ENCODE measurements at places on chromosomes 3 and 15.
A peak's percentile ranks its signal among the peaks of the same experiment; 100 is the strongest.

DNA sequence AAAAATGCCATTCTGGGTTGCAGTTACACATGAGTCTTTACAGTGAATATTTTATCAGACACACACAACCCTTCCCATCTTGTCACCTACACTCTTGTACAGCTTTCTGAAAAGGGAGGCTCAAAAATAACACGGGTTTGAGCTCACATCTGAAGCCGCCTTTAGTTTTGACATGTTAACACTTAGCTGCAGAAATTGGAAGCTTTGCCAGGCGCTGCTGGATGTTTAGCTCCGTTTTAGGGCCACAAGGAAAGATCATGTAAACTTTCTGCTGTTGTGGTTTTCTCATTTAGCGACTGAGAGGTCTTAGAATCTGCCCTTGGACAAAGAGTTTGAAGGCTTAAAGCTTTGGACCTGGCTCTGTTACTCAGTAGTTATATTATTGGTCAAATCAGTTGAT lies 120.1 kb downstream of the OXNAD1 start:
- DNase-seq, result no peak

DNA sequence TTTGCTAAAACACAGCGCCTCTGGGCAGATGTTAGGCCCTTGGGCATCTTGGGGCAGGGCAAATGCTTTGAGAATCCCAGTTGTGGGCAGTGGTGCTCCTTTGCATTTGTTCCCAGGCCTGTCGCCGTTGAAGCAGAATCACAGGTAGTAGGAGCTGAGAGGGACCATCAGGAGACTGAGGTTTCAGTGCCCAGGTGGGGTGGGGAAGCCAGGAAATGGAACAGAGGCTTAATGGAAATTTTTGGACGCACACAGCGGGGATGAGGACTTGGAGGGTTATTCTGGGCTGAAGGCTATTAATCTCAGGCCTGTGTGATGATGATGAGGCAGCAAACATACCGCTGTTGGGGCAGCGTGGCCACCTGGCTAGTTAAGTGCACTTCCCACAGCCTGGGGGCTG lies 99.5 kb downstream of the SV2B start:
- DNase-seq, result no peak

- no peak for DNase-seq
Observed at GRCh38 chr15:42069496-42070278, 24.7 kb downstream of the PLA2G4D start.

DNA sequence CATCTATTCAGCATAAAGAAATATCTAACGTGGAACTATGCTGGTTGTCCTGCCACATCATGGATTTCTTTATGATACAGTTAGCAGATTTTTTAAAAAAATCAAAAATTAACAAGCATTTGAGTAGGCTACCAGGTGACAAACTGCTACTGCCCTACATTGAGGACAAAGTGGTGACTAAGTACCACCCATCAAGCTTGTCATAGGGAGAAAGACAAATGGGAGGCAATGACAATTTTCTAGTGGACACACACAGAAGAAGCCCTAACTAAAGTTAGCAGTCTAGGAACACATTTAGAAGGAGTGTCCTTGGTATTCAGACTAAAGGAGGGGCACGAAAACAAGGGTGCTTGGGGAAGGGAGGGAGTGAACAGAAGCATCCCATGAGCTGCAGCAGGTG lies 131.2 kb downstream of the TBL1XR1 start:
- DNase-seq, result no peak

DNA sequence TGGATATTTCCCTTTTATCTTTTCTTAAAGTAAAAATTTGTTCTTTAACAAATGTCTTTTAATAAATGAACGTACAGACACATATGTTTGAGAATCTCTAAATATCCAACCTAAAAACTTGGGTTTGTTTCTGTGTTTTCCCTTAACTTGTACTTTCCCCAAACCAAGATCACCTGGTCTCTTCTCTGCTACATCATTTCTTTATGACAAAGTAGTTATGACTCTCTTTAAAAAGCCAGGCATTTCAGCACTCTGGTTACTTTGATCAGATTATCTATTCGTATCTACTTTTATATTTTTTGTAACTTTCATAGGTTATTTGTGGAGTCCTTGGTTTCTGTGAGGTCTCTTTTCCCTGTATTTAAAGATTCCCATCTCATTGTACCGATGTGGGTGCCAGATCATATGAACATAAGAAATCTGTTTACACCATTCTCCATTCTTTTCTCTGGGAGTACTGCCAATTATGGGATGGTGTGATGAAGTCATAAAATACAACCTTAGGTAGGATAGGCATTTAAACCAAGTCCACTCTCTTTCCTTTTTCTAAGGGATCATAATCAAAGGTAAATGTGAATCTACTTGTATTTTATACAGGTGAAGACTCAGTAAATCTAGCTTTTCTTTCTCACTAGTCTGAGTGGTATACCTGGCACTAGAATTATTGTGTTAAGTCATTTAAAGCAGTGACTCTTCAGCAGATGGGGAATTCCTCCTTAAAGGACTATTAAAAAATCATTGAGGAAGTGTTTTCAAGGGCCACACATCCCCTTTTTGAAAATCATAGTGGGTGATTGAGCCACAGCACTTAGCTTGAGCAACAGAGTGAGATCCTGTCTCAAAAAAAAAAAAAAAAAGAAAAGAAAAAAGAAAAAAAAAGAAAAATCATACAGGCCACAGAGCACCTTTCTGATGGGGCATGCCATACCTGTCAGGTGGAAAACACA lies 12.4 kb upstream of the NFKBIZ start:
- no peak for DNase-seq

DNA sequence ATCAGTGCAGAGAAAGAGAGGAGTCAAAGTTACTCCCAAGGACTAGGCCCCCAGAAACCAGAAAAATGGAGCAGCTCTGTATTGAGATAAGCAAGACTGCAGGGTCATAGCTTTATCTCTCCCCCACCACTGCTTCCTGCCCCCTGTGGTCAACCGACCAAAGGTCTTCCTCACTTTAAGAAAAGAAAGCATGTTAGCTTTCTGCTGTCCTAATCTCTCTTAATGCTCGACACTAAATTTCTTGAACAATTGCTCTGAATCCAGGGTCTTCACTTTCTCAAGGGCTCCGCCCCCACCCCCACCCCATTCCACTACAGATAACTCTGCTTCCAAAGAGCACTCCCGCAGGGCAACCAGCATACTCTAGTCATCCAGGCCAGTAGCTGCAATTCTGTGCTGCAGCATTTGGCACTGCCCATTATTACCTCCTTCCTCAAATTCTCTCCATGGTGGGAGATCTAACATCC lies 31.9 kb downstream of the TNIK start:
- no peak for DNase-seq

DNA sequence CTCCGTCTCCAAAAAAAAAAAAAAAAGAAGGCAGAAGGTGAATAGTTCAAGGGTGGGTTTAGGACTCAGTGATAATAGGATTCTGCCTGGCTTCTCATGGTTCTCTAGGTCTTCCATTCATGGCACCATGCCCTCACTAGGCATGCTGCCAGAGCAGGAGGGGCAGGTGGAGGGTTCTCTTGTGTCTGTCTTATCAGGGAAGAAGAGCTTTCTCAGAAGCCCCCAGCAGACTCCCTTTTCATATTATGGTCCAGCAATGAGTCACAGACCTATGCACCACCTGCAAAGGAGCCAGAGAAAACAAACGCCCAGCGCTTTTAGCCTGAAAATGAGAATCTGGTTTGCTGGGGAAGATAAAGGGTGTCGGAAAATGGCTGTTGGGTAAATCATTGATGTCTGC lies 3.0 kb downstream of the CCR2 start:
- DNase-seq, result no peak

DNA sequence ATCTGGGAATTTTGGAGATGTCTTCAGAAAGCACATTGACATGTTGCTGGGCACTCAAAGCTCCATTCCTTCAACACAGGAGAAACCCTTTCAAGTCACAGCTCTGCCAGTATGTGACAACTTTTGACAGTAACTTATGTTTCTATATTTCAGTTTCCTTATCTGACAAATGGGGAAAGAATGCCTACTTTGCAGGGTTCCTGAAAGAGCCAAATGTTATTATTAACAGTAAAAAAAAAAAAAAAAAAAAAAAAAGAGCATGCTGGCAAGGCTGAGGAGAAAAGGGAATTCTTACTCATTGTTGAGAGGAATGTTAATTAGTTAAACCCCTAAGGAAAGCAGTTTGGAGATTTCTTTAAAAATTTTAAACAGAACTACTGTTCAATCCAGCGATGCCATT lies 272.5 kb upstream of the TGFBR2 start:
- DNase-seq, result no peak

- DNase-seq, result no peak
Observed at GRCh38 chr15:66729331-66729951, 27.4 kb downstream of the SMAD6 start.

GRCh38 chr3:127171320-127171719 lies 21.6 kb upstream of the PRR23E start:
- DNase-seq, result no peak

DNA sequence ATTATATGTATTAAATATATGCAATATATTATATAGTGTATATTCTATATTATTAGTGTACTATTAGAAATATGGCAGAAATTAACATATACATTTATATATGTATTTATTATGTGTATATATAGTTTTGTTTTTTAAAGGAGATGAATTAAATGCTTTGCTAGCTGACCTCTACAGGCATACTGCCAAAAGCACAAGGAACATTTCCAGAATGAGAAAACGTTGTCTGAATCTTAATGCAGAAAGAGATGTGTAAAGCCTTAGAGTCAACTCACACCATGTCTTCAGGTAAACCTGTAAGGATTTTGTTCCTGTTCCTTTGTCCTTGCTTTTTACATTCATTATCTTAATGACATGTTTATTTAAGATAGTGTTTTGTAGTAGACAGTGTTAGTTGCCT lies 111.9 kb downstream of the ST8SIA2 start:
- DNase-seq, result no peak

GRCh38 chr3:194137506-194138474 lies 1.8 kb downstream of the HES1 start:
- peak; percentile 39 for DNase-seq

- DNase-seq, result peak; percentile 3
Observed at GRCh38 chr3:179558742-179559364, 3.9 kb upstream of the ACTL6A start.

DNA sequence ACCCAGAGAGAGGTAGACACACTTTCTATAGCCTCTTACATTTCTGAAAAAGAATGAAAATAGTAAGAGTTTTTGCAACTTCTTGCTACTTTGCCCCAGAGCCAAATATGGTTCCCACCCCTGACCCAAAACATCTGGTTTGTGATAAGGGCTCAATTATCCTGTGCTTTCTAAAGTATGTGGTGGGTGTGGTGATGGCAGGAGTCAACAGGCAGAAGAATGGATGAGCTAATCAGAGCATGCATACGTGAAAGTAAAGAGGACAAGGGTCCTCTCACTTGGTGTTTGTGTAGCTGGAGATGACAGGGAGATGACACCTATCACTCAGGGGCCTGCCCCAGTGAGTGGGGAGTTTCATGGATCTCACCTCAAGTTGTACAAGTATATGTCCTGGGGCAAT lies 19.1 kb downstream of the KBTBD8 start:
- no peak for DNase-seq

- no peak for DNase-seq
Observed at GRCh38 chr15:47885920-47886319, 168.6 kb downstream of the SEMA6D start.

- no peak for DNase-seq
Observed at GRCh38 chr15:79204886-79205675, 77.4 kb upstream of the ANKRD34C start.

DNA sequence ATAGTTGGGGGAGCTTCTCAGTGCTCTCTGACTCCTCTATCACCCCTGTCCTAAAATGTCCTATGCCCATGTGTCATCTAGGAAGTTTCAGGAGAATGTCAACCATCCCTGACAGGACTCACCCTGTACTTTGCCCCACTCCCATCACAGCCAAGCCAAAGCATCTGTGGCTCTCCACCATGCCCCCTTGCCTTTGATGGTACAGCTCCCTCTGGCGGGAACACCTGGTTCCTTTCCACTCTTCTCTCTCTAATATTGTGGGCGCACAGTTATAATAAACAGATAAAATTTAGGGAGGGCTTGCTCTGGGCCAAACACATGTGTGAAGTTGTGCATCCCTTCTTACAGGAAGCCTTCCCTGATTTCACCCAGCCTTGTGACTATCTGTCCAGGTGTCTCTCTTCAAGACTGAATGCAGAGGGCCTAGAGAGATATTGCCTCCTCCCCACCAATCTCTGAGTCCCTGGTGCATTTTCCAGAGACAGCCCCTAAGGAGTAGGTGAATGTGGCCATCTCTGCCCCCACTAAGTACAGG lies 62.8 kb downstream of the ISG20 start:
- no peak for DNase-seq

DNA sequence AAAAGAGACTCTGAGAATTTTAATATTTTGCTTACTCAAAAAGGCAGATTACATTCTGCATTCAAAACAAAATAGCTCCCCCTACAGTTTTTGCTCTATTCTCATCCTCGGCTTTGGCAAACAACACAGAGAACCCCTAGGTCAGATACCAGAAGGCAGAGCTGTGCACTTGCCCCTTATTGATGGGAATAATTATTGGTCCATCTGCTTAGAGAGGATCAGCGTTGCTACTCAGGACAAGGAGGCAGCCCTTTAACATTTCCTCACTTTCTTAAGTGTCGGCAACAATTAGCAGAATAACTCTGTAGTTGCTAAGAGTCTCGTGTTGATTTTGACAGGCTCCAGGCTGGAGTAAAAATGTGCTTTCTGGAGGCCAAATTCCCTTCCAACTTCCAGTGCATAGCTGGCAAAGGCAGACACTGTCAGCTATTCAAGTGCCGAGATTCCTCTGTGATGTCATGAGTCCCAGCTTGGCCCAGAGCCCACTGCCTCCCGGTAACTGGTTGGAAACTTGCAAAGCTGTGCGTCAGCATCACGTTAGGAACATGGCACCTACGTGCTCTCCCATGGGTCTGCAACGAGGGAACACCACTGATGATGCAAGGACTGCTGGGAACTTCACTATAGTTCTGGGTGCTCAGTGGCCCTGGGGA lies 482.7 kb upstream of the ADAMTS9 start:
- DNase-seq, result peak; percentile 29

GRCh38 chr3:2001306-2002108 lies 97.2 kb upstream of the CNTN4 start:
- DNase-seq, result no peak

- DNase-seq, result no peak
Observed at GRCh38 chr3:9347081-9347480, 15.8 kb upstream of the THUMPD3 start.

- DNase-seq, result no peak
Observed at GRCh38 chr15:30956216-30957124, 35.0 kb downstream of the MTMR10 start.

- peak; percentile 90 for DNase-seq
Observed at GRCh38 chr3:33113772-33114621, at the start of gene CRTAP. Gene CRTAP (plus strand): TSS chr3:33114014. CDS start chr3:33114078, 64 bp downstream.
